ENCODE measurements at places on chromosomes 7 and 10.

GRCh38 chr10:15472431-15473395 lies 101.6 kb upstream of the FAM171A1 start:
- DNase-seq = peak; percentile 24

GRCh38 chr7:49398746-49399145 lies 374.7 kb upstream of the VWC2 start:
- DNase-seq = no peak

GRCh38 chr7:1769286-1770200 lies 99.5 kb downstream of the ELFN1 start:
- no peak for DNase-seq

GRCh38 chr10:124386186-124387077 lies 32.3 kb downstream of the OAT start:
- DNase-seq = no peak

DNA sequence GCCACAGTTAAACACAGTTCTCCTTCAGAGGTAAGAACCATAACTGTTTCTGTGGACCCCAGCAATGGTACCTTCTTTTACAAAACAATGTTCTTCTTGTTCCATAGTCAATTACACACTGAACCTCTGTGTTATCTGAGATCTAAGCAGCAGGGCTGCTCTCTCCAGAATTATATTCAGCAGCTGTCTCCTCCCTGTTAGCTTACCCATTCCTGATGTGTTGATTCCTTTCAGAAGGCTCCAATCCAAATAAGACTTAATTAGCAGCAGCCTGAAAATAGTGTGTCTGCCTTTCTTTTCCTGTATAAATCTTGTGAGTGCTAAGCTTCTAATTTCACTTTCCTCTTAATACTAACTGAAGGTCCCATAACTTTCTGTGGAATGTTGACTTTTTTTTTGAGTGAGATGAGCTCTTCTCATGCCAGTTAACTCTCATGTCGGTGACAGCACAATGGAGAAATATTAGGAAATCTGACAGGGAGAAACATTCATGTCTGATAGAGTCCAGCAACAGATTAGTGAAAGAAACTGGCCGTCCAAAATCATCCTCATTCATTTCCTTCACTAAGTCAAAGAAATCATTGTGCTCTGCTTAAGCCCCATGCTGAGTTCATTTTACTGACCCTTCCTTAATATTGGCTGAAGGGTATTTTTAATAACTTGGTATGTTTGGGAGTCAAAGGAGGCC lies 226.5 kb downstream of the PRKG1 start:
- no peak for DNase-seq

- DNase-seq = no peak
These were observed 90.8 kb downstream of the SFMBT2 start for GRCh38 chr10:7320072-7320471.

GRCh38 chr7:111743244-111743847 lies 181.1 kb upstream of the IMMP2L start:
- DNase-seq = no peak

GRCh38 chr10:59839576-59839975 lies 66.8 kb downstream of the CCDC6 start:
- no peak for DNase-seq

DNA sequence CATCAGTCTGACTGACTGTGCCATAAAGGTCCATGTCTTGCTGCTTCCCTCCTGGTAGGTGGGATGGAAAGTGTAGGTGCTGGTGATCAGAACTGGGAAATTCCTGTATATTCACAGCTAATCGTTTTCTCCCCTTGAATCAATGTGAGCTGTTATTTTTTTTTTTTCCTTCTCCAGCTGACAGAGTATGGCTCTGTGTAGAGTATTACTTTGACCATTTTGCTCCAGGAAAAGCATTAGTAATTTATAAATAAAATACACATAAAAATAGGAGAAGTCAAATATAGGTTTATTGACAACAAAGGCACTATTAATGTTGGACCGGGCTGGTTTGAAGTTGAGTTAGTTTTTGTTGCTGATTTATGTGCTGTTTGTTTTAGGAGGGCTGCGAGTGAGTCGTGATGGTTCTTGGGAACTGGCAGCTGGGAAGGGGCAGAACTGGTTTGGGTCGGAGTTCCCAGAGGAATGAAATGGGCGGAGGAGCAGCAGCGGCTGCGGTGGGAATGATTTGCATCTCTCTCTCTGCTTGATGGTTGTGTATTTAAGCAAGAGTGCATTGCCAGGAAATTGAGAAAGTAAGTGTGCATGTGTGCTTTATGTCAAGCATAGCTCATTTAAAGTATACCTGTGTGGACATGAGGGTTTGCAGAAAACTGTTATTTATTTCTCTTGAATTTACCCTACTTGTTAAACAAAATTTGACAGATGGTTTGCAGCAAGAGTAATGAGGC lies 80.9 kb downstream of the LRMDA start:
- DNase-seq = no peak

- DNase-seq = no peak
These were observed 6.9 kb downstream of the FAM241B start for GRCh38 chr10:69636626-69637605.

- no peak for DNase-seq
These were observed 49.8 kb downstream of the NUDCD3 start for GRCh38 chr7:44440577-44441078.

DNA sequence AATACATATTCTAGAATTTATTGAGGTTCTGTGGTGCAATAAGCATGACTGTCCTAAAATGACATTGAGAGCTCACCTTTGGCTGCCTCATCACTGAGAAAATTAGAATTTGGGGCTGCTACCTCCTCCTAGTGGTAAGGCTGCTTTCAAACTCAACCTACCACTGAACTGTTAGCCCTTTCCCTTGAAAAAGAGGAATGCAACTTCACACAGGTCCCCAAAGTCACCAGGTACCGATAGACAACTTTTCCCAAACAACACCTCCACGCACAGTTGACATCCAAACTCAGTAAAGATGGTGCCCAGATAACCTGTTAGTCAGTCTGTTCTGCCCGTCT lies 75.9 kb upstream of the SCIN start:
- DNase-seq = no peak

GRCh38 chr7:50246551-50246950 lies 58.0 kb upstream of the IKZF1 start:
- no peak for DNase-seq

DNA sequence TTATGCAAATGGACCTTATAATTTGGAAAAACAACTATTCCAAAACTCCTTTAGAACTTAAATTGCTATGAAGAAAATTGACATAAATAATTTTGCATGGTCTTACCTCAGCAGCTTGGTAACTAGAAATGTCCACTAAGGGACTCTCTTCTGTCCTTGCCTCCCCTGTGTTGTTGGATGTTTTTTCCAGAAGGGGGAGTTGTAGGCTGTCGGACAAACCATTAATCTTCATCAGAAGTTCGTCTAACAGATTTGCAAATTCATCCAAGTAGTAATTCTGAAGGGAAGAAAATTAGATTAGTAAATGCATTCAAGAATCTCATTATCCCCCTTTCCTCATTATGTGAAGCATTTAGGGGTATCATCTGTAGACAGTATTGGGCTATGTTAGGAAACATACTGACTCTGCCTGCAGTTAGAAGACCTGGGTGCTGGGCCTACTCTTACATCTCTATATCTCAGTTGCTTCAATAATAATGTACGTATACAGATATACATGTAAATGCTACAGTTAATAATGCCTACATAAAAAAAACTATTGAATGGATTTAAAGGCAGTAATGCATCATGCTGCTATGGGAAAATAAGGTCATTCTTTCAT lies 155.6 kb downstream of the PKD1L1 start:
- no peak for DNase-seq

DNA sequence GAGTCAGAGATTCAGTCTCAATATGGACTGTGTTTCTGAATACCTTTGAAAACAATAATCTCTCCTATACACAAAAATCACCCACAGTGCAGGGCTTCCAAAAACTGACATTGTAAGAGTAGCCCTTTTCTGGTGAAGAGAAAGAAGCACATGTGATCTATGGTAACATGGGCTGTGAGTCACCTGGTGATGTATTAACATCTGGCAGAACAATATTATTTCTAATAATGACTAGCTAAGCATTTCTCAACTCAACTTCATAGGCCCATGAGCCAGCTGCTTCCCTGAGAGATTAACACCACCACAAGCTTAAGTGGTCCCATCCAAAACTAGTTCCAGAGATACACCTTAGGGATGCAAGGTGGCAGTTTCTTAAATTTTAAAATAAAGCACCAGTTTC lies 331.0 kb upstream of the NRP1 start:
- peak; percentile 60 for DNase-seq

DNA sequence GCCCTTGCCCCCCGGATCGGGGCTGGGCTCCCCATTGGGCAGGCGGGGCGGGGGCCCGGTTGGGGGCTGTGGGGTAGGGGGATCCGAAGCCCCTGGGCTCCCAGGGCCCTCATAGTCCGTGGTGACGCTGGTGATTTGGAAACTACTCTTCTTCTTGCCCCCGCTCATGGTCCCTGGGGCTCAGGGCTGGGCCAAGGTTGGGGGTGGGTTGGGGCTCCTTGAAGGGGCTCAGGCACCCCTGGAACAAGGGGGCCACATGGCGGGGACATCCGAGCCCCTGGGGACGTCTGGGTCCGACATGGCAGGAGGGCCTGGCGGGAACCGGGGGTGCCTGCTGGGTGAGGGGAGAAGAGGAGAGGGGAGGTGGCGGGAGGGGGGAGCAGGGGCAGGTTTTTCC lies 1.1 kb downstream of the TSC22D4 start:
- DNase-seq = no peak

DNA sequence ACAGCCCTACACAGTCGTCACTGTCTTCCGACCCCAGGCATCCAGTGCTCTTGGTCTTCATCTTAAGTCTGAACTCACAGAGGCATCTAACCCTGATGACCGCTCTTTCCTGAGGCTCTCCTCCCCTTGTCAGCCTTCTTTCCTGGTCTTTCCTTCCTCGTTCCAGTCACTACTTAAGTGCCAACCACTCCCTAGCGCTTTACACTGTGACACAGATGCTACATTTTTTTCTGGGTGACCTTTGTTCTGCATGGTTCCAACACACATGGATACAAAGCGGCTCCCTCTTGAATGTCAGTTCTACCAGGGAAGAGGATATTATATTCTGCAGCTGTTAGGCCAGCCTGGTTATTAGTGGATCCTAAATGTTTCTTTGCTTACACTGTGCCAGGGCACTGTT lies 12.7 kb downstream of the YWHAG start:
- DNase-seq = no peak

- no peak for DNase-seq
These were observed 35.0 kb upstream of the ZNF32 start for GRCh38 chr10:43683451-43684291.

GRCh38 chr7:133484086-133484485 lies 231.2 kb downstream of the EXOC4 start:
- no peak for DNase-seq

DNA sequence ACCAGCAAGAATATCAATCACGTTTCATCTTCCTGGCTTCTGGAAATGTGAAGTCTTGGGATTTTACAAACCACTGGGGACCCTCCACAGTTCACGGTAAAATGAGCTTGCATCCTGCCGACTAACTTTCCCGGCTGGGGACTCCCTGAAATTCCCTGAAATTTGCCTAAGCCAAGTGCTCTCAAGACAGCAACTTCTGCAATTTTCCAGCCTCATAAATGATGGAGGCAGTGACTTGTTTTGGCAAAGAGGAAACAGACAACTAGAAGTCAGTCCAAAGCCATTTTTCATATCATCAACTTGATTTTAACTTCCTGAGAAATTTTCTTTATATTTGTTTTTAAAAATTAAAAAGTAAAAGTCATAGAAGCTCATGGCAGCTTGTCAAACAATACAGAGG lies 212.3 kb downstream of the FANK1 start:
- no peak for DNase-seq

GRCh38 chr7:141381794-141382427 lies 169.3 kb upstream of the AGK start:
- no peak for DNase-seq

DNA sequence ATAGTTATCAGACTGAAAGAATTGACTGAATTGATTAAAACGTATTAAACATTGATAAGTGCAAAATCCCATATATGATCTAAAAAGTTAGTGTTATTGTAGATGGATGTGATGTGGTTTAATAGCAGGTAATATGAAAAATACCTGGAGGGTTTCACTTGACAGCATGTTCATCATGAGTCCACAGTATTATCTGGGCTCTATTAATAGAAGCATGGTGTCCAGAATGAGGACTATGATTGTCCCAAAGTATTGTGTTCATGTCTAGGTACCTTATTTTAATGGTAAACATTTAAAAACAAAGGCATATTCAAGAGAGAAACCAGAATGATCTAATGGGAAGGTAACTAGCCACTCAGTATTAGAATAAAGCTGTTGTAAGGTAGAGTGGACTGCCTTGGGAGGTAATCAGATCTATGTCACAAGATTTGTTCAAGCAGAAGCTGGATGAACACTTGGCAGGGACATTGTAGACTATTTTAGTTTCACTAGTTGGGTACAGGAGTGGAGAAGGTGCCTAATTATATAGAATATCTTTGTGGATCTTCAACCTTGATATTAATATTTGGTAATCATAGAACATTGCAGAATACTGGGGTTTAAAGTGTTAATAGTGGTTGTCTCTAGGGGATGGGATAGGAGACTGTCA lies 43.5 kb downstream of the MCU start:
- no peak for DNase-seq

- DNase-seq = no peak
These were observed 3.0 kb downstream of the RET start for GRCh38 chr10:43079856-43080255.

- DNase-seq = no peak
These were observed 116.2 kb upstream of the SH2B2 start for GRCh38 chr7:102170393-102170970.

- no peak for DNase-seq
These were observed 11.2 kb upstream of the PRTFDC1 start for GRCh38 chr10:24963521-24964041.

DNA sequence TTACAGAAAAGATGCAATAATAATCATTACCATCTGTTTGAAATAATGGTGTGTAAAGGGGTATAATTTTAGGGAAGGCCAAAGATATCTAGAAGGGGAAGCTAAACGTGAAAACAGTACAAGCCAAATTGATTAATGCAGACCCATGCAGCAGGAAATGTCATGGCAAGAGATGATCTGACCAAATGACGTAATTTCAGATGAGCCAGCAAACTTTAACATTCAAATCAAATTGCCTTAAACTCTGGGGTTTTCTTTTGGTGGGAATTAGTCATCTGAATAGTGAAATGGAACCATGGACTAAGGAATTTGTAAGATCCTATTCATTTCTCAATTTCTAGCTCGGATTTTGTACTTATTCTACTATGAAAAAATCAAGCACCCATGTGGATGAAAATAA lies 21.4 kb upstream of the SCIN start:
- DNase-seq = peak; percentile 50

GRCh38 chr7:44381494-44382220 lies 56.3 kb upstream of the CAMK2B start:
- DNase-seq = no peak

GRCh38 chr7:16412274-16413254 lies 8.8 kb downstream of the CRPPA start:
- DNase-seq = no peak
